Activated naive CD4-positive, alpha-beta T cell treated with anti-CD3 and anti-CD28 coated beads, Interleukin-2, amount 50 U/mL, for 16 hours (primary cell): ENCODE measurements at places on chromosomes 7 and 10.

DNA sequence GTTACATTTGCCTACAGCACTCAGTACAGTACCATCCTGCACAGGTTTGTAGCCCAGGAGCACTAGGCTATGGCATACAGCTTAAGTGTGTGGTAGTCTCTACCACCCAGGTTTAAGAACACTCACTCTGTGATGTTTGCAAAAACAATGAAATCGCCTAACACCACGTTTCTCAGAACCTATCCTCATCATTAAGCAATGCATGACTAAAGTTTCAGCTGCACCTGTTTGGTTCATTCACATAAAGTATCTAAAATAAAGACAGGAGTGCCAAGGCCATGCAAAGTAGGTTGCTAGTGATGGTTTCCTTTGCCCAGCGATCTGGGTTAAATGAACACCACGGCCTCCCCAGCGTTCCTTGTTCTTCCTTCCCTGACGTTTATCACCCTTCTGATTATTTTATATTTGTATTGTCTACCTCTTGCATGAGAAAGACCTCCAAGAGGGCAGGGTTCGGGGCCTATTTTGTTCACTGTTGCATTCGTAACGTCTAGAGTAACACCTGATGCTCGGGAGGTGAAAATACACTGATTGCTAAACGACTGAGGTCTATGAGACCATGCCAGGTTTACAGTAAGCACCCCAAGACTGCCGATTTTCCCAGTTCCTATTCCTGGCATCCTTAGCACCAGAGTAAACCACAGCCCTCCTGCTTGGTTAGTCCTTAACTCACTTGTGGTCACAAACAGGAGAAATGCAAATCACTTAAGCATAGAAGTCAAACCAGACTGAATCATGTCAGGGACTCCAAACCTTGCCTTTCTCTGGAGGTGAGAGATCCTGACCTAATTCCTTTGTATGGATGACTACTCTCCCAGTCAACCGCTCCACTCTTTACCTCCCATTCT is 204.1 kb upstream of the NFE2L3 start:
- no peak for DNase-seq

DNA sequence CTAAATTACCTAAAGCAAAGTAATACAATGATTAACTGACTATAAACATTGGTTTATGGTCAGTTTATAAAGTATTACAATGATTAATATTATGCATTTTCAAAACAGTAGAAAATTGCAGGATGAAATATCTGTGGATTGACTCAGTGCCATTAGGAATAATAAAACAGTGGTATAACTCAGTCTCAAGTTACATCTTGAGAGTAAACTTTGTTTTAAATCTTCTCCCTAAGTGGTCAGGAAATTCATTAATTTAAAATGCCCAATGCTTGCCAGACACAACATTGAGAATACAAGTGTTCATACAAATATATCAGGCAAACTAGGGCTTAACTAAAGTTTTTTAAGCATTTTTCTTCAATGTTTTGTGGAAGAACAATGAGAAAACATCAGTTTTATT is 257.8 kb downstream of the ETV1 start:
- DNase-seq: no peak

- no peak for DNase-seq
These were observed 256.1 kb downstream of the COBL start for GRCh38 chr7:51060536-51060935.

GRCh38 chr7:120799147-120799546 is 58.8 kb downstream of the TSPAN12 start:
- DNase-seq: no peak

DNA sequence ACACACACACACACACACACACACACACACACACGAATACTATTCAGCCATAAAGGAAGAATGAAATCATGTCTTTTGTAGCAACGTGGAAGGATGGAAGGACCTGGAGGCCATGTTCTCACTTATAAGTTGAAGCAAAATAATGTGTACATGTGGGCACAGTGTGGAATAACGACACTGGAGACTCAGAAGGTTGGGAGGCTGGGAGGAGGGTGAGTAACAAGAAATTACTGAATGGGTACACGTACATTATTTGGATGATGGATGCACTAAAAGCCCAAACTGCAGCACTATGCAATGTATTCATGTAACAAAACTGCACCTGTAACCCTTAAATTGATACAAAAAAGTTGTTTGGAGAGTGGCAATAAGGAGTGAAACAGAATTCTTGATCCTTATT is 32.1 kb downstream of the KMT2C start:
- no peak for DNase-seq

GRCh38 chr7:155811560-155811894 is 736 bp downstream of the SHH start:
- DNase-seq: no peak

DNA sequence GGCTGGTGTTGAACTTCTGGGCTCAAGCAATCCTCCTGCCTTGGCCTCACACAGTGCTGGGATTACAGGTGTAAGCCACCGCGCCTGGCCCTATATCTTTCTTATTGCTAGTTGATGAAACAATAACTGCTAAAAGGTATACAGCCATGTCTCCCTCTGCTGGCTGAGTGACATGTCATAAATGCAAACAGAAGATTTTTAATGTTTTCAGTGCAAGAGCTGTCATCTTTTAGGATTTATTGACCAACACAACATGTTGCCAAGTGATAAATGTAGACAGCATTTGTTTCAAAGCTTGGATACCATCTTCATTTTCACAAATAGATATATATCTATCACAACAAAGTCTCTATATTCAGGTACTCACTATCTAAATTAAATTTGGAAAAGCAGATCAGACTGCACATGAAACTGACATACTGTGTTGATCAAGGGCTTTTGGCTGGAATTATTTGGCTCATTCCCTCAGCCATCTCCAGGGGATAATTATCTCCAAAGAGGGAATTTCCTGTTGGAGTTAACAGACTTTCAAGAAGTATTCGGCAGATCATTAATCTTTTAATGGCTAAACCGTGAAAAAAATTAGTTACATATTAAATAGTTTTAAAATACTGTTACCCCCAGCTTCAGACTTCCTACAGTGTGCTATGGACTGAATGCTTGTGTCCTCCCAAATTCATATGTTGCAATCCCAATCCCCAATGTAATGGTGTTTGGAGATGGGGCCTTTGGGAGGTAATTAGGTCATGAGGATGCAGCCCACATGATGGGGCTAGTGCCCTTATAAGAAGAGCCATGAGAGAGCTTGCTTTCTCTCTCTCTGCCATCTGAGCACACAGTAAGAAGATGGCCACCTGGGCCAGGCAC is 41.3 kb upstream of the SRPK2 start:
- DNase-seq: peak; percentile 50

DNA sequence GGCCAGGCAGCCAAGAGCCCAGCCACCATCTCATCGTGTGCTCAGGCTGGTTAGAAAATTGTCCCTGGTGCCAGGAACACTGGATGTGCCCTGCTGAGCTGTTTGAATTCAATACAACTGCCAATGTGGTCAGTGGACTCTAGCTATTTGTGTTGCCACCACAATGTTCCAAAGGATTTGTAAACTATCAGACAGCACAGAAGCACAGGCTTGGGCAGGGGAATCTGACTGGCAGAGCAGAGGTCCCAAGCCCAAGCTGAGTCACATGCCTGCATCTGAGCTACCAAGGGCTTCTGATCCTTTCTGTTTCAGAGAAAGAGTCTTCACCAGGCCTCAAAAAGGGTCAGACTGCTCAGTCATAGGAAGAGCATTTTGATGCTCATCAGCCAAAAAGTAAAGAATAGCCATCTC is 232.1 kb upstream of the SEMA3C start:
- DNase-seq: no peak

- DNase-seq: no peak
These were observed 23.3 kb downstream of the FZD1 start for GRCh38 chr7:91287371-91288084.
